ENCODE measurements at places on chromosomes 13 and 19. TPM values are rescaled to one million over a fixed set of nuclear protein-coding genes. Genes with fewer than 3 reads are reported as not detected.

GRCh38 chr13:93942016-93942415 is 537.5 kb downstream of the DCT start:
- no peak for DNase-seq

LRG1 gene
- 4.0 TPM for total RNA-seq

- no peak for DNase-seq
These were observed 25.1 kb upstream of the CACTIN start for GRCh38 chr19:3651684-3652083.

CLIP3 gene
- total RNA-seq = 19.7 TPM

- DNase-seq = no peak
These were observed 3.4 kb downstream of the EIF3G start for GRCh38 chr19:10116085-10116865.

- no peak for DNase-seq
These were observed 39.6 kb upstream of the C1QTNF9 start for GRCh38 chr13:24269821-24270220.

- DNase-seq = no peak
These were observed 125.0 kb downstream of the HS6ST3 start for GRCh38 chr13:96214824-96215445.

ANKRD27 gene
- total RNA-seq = 34.3 TPM

ANKRD24 gene
- total RNA-seq = 1.4 TPM

- DNase-seq = no peak
These were observed 42.0 kb upstream of the NFIC start for GRCh38 chr19:3324405-3324856.

GRCh38 chr13:60111691-60112090 is 52.0 kb downstream of the DIAPH3 start:
- no peak for DNase-seq

KCNJ14 gene
- total RNA-seq = 1.0 TPM

ZNF723 gene
- not detected for total RNA-seq

- DNase-seq = no peak
These were observed 29.9 kb downstream of the TINCR start for GRCh38 chr19:5537870-5538269.

SMAD9 gene
- 9.0 TPM for total RNA-seq

DNA sequence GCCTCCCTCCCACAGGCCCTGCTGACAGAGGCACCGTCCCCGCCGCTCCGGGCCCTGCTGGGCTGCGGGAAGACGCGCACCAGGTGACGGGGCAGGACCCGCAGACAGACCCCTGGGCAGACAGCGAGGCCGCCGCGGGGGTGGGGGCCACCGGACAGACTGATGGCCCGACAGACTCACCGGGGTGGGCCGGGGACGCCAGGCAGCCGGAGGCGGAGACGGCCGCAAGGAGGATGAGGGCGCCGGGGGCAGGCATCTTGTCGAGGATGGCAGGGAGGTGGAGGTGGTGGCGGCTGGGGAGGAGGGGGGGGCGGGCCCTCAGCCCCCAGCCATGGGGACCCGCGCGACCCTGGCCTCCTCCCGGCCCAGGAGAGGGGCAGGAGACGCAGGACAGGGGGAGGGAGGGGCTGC is 309 bp downstream of the LMTK3 start:
- DNase-seq = no peak

- no peak for DNase-seq
These were observed 79.1 kb downstream of the ABCC4 start for GRCh38 chr13:95221971-95222732.

- no peak for DNase-seq
These were observed 621.4 kb downstream of the DIAPH3 start for GRCh38 chr13:59542303-59542702.

DNA sequence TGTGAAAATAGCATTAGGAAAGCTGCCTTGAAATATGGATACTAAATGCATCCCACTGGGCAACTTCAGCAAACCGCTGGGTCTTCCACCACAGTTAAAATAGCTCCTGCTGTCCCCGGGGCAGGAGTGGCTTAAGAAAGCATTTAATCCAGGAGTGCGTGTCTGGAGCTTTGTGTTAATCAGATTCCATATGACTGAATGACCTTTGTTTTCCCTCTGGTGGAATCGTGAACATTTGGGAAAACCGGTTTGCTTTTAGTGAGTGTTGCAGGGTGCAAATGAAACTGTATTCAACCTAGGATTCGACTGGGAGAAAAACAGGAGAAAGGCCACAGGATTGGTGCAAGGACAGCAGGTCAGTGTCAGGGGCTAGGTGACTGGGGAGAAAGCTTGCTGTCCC is 237.6 kb upstream of the MAB21L1 start:
- DNase-seq = peak; percentile 5

OR1M1 gene
- total RNA-seq = not detected

BEST2 gene
- total RNA-seq = not detected

DNAJC15 gene
- total RNA-seq = 19.5 TPM

- no peak for DNase-seq
These were observed 18.8 kb downstream of the KL start for GRCh38 chr13:33034882-33035520.

- no peak for DNase-seq
These were observed 467 bp downstream of the LAMP1 start for GRCh38 chr13:113297370-113298042.

DNA sequence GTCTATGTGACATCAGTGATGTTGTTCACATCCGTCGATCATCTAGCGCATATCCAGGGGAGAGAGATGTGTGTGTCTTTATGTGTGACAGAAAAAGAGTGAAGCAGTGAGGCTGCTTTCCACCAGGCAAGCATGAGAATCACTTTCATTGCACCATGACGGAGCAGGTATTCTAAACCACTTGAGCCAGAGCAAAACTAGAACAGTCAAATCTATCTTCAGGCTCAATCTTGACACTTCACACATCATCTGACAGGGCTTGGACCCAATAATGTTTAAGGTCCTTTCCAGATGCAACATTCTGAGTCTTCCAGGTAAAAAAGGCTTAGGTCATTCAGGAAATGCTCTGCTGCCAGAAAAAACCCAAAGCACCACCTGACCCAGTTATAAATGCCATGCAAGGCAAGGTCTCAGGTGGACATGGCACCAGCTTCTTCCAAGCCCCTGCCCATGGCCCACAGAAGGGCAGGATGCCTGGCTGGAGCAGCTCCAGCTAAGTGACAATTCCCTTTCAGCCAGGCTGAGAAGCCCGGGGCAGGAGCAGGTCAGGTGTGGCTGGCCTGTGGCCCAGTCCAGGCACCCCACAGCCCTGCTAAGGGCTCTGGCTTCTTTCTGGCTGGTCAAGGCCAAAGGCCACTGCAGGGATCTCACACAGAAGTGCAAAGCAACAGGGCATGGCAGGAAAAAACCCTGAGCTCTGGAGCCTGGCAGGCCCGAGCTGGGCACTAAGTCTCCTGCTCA is 5.0 kb downstream of the ELAVL1 start:
- DNase-seq = no peak

DNA sequence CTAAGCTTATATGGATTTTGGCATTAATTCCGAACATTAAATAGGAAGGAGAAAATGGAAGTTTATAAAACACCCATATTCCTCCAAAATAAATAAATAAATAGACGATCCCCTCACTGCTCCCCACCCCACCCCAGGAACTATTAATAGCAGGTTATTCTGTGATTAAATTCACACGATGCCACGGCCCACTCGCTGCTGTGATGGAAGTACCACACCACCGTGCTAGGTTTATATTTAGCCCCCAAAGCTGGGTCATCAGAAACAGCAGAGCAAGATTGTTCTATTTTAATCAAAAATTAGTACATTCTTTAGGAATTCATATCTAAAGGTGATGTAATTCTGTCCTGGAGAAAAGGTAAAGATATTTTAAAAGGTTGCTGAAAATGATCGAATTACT is 65.4 kb downstream of the CCDC70 start:
- no peak for DNase-seq
